Activated CD8-positive, alpha-beta memory T cell treated with anti-CD3 and anti-CD28 coated beads for 4 hours (primary cell): ENCODE measurements at places on chromosomes 2 and 18.

DNA sequence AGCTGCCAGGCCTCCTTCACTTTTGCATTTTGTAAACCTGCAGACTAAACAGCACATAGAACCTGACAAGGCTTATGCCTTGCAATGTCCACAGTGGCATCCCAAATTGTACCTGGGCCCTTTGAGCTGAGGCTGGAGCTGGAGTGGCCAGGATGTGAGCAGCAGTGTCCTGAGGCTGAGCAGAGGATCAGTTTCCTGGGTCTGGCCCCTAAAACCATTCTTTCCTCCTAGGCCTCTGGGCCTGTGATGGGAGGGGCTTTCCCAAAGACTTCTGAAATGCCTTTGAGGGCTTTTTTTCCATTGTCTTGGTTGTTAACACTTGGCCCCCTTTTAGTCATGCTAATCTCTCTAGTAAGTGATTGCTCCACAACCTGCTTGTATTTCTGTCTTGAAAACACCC is 32.8 kb downstream of the FSIP2 start:
- DNase-seq = no peak

DNA sequence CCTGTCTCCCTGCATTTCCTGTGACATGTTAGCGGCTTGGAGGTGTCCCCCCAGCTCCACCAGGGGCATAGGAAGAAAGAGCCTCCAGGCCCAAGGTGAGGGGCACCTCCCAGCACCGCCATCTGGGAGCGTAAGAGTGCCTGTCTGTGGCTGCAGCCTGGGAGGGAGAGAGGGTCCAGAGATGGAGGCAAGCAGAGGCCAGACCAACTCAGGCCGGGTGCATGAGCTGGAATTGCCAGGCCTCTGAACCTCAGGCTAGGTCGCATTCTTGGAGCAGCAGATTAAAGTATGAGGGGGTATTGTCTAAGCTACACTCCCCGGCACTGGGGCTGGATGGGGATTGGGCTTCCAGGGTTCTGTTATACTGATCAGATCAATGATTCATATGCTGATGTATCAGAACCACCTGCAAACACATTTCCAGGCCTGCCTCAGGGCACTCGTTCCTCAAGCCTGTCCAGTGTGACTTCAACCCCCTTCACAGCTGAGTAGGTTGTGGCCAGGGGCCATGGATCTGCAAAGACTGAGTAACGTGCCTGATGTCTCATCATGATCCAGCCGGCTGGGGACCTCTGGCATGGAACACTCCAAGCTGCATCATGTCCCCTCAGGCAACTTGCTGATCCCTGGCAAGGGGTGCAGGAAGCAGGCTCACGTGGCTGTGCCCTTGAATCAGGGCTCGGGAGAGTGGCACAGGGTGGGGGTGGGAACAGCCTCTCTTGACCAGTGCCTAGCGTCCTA is 73.2 kb downstream of the HS1BP3 start:
- no peak for DNase-seq

DNA sequence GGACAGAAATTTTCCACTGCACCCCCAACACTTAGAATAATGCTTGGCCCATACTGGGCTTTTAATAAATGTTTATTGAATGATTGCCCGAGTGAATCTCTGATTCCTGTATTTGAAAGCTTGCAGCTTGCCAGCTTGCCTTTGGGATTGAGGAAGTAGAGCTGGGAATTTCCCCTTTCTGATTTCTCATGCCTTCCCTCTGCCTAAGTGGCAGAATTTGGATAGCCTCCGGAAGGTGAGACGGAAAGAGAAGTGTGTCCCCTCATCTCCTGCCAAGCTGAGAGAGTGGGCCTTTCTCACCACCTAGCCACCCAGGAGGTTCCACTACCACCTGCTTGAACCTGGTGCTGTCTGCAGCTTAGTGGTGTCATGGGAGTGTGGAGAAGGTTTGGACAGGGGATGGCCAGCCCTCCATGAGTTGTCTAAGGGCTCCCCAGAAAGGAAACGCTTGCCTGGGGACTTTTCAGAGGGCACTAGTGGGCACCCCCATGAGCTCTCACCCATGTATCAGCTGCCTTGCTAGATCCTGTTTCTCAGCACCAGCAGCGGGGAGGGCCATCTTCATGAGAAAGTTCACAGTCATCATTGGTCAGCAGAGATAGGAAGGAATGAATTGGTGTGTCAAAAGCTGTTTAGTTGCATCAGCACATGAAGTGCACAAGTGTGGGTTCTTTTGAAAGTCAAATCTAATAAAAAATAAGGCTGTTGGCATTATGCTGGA is 8.6 kb upstream of the NCOA1 start:
- no peak for DNase-seq

- no peak for DNase-seq
Measured at GRCh38 chr2:217604527-217605194, 398.1 kb downstream of the TNS1 start.

GRCh38 chr2:84840306-84840705 is 40.6 kb downstream of the TRABD2A start:
- DNase-seq = no peak

DNA sequence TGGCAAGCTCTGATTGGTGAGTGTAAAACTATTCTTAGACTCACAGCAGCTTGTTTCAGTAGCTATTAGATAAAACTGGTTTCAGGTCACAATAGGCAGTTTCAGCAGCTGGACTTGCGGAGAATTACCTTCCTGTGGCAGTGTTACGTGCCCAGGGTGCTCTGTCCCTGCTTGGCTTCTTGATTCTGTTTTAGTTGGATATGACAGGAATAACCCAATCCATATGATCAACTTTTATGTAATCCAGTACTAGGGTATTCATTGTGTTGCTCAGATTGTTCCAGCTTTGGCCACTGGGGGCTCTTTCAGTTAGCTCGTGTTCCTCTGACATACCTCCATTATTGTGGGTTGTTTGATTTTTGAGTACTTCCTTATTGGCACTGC is 43.1 kb downstream of the INPP4A start:
- no peak for DNase-seq

- no peak for DNase-seq
Measured at GRCh38 chr18:55442561-55442960, 145.4 kb downstream of the TCF4 start.

- DNase-seq = no peak
Measured at GRCh38 chr2:128316777-128317180, 1.9 kb downstream of the HS6ST1 start.

DNA sequence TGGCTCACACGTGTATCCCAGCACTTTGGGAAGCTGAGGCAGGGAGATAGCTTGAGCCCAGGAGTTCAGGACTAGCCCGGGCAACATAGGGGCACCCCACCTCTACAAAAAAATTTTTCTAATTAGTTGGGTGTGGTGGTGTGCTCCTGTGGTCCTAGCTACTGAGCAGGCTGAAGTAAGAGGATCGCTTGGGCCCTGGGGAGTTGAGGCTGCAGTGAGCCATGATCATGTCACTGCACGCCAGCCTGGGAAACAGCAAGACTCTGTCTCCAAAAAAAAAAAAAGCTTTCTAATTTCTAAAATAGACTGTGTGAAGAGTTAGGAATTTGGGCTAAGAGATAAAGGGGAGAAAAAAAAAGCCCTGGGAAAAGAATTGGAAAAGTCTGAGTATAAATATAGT is 51.9 kb upstream of the NAB1 start:
- no peak for DNase-seq

- no peak for DNase-seq
Measured at GRCh38 chr2:210519594-210519993, 36.8 kb upstream of the CPS1 start.

DNA sequence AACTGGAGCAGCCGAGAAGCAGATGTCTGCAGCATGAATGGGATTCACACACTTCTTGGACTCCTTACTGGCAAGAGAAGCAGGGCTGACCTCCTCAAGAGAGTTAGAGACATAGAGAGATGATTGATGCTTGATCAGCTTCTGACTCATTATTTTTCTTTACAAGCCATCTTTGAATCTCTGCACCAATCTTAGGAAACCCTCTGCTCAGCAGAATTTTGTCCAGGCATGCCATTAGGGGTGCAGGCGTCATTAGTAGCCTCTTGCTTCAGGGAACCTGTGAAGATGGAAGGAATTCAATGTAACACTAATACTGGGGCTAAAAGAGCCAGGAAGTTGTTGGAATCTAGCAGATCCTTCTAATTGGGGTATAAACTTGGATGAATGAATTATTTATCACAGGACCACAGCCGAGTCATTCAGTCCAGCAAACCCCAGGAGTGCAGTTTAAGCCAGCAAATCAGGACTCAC is 151.8 kb downstream of the MGAT5 start:
- DNase-seq = no peak

DNA sequence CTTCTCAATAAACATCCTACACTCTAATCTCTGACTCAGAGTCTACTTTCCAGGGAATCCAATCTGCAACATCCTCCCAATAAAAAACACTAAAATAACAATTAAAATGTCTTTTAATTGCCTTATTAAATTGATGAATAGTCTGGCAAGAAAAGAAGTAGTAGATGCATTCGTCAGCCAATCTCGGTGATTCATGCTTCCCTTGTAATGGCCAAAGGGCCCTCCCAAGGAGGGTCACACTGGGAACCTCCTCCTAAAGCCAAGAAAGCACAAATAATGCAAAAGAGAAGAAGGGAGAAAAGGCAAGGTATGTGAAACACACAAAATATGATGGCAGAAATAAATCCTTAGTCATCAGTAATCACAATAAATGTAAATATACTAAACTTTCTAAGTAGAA is 16.8 kb downstream of the ST8SIA5 start:
- no peak for DNase-seq

- DNase-seq = no peak
Measured at GRCh38 chr2:127414638-127415592, 3.3 kb upstream of the PROC start.

DNA sequence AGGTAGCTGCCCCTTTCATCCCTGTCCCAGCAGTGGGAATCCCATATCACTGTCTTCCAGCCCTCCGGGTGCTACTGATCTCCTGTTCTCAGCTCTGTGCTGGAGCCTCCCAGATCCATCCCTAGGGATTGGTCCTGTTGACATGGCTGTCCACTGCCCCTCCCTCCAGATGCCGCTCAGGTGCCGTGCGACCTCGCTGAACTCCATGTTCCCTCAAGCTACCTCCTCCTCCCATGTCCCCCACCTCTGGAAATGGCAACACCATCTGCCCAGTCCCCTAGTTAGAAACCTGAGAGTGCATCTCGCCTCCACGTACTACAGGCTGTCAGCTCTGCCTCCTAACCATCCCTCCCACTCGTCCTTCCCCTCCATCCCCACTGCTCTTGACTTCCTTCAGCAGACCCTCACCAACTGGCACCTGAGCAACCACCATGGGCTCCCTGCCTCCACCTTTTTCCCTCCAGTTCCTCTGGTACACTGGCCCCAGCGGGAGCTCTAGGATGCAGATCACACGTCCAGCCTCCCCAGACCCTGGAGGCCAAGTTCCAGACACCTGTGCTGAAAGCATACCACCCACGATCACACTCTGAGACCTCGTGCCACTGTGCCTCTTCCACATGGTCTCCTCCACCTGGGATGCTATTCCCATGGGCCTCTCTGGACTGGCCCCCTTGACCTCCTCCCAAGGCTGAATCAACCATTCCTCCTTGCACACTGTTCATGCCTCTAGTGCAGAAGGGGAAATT is 106.8 kb downstream of the KLHL29 start:
- DNase-seq = no peak

GRCh38 chr2:133602538-133602937 is 34.3 kb upstream of the NCKAP5 start:
- DNase-seq = no peak

GRCh38 chr2:52347292-52347691 is 1315.4 kb upstream of the NRXN1 start:
- DNase-seq = no peak

DNA sequence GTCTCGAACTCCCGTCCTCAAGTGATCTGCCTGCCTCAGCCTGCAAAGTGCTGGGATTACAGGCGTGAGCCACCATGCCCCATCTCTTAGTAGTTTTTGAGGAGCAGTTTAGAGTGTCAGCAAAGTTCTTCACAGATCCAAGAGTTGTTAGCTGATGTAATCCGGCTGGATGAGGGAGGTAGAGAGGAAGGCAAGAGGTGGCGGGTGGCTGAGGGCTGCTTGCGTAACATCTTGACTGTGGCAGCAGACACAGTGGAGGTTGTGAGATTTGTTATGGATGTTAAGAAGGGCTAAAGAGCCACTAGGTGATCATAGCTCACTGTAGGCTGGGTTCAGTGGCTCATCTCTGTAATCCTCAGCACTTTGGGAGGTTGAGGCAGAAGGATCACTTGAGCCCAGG is 19.5 kb upstream of the FAM136A start:
- no peak for DNase-seq

DNA sequence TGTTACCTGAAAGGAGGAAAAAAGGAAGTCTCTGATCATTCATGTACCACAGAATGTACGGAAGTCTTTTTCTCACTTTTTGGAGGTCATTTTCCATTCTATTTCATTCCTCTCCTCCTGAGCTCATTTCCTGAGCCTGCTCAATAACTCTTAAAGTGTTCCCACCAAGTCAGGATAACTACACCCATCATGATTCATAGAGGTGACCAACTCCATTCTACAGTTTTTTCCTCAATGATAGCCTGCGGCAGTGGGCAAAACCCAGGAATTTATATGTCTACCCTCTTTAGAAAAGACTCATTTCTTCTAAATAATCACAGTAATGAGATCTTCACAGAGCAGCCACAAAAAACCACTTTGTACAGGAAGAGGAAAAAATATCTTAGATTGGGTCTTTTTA is 372.5 kb downstream of the RBM43 start:
- no peak for DNase-seq

DNA sequence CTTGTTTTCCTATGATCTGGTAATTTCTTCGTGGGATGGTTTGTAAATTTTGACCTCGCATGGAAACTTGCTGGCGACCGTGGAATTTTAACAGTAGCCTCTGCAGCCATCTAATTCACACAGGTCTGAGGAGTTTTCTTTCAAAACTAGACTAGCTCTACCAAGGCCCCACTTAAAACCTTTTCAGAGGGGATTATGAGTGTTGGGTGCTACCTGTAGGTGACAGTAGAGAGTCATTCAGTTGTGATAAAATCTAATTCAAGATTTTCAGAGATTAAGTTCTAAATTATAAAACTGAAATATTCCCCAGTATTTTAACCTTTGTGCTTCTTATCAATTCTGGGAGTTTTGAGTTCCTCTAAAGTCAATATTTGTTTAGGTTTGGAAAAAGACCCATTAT is 31.0 kb downstream of the THSD7B start:
- no peak for DNase-seq

- DNase-seq = no peak
Measured at GRCh38 chr2:197571627-197572271, 55.9 kb downstream of the MOB4 start.

- DNase-seq = no peak
Measured at GRCh38 chr2:229586012-229586411, 128.3 kb downstream of the DNER start.

GRCh38 chr2:120995152-120995551 is 259.5 kb downstream of the GLI2 start:
- no peak for DNase-seq

DNA sequence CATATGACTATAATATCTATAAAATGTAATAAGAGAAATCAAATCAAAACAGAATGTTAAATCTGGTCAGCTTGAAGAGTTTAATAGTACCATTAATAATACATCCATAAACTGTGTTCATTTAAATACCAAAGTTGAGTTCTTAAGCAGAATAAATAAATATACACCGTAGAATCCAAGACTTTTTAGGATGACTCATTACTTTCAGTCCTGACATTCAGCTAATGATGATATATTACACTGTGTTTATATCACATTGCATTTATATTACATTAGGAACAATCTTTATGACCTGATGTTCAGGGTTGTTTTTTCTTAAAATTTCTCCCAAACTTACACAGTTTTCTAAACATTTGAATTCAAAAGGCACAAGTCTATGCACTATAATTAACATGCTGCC is 331.3 kb downstream of the SS18 start:
- no peak for DNase-seq
